Neuronal stem cell (in vitro differentiated cells): ENCODE measurements at places on chromosomes 6 and 20.

- H3K4me1 ChIP-seq = no peaks in the 10 kb centered on the region
- H3K27me3 ChIP-seq = no peaks in the 10 kb centered on the region
- H3K27ac ChIP-seq = no peak overlapping the region
- no peak for DNase-seq
These were observed 90.8 kb downstream of the ZNF217 start for GRCh38 chr20:53502820-53503219.

DNA sequence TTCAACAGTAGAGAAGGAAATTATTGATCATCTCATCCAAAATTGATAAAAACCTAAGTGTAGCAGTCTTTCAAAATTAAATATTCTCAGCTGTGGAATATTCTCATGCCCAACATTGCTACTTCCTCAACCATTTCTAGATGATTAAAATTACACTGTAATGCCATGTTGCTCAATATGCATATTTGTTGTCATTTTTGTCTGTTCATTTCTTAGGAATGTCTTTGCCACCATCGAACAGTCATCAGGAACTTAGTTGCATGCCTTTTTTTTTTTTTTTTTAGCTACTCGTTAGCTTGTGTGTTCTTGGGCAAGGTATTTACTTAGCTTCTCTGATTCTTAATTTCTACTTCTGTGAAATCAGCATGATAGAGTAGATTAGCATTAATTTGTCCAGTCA, 188.6 kb downstream of the DTNBP1 start:
- H3K36me3 ChIP-seq = peaks cover 81% of the 10 kb centered on the region
- H3K4me1 ChIP-seq = peaks cover 3% of the 10 kb centered on the region
- no peak for DNase-seq
- H3K27me3 ChIP-seq = no peaks in the 10 kb centered on the region
- no peak overlapping the region for H3K4me3 ChIP-seq

- no peak overlapping the region for H3K4me3 ChIP-seq
- no peak overlapping the region for H3K27ac ChIP-seq
- no peak for DNase-seq
These were observed 67.6 kb downstream of the B4GALT5 start for GRCh38 chr20:49646126-49646525.

DNA sequence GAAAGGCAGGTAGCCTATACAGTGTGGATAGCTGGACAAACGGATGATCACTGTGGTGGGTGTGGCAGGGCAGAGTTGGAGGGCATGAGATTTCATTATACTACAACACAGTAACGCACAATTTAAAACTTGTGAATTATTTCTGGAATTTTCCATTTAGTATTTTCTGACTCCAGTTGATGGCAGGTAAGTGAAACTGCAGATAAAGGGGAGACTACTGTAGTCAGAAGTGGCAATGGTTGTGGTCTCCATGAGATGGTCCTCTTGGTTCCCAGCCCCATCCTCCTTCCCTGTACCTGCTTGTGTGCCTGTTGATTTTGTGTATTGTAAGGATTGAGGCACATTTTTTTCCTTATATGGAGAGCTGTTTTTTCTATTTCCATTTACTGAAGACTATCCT, 22.5 kb upstream of the SCAF8 start:
- H3K27me3 ChIP-seq = no peaks in the 10 kb centered on the region
- no peaks in the 10 kb centered on the region for H3K4me1 ChIP-seq

DNA sequence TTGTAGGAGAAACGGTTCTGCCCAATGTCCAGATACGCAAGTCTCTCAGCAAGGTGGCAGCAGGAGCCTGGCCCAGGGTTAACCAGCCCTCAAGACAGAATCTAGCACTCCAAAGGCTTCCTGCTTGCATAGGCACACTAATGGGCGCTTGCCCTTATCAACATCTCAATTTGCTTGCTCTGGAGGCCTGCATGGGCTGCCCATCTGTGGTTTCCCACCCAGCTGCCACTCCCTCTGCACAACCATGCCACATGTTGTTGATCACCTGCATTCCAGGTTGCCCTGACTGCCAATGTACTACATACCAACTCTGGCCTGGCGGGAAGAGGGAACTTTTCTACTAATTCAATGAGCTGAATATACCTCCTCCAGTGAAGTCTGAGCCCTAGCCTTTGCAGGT, 74.6 kb downstream of the ATG5 start:
- no peaks in the 10 kb centered on the region for H3K4me1 ChIP-seq
- H3K27me3 ChIP-seq = no peaks in the 10 kb centered on the region
- no peak for DNase-seq
- no peak overlapping the region for H3K4me3 ChIP-seq
- peaks cover 17% of the 10 kb centered on the region for H3K36me3 ChIP-seq

DNA sequence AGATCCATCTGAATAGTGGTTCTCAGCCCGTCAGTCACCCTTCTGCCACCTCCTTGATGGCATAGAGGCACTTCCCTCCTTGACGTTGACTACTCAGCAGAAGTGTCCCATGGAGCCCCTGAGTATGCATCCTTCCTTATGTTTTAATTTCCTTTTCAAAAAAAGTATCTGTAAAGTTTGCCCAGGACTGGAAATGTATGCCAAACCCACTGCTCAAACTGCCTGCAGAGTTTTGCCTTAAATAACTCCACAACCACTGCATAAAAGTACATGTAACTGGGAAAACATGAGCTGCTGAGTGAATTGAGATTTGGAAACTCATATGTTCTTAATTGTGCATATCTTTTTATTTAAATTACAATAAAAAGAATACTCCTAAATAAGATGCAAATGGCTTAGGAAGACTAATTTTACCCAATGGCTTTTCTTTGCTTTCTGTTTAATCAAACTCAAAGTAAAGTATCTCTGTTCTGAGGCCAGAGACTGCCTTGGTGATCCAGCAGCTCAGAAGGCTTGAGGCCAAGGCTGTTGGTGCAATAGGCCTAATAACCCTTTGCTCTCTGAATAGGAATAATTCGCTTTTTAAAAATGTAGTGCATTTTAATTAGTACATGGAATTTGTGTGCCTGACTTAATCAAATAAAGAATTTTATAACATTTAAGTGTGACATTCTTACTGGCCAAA, 90.4 kb downstream of the FNDC1 start:
- H3K27me3 ChIP-seq = no peaks in the 10 kb centered on the region
- H3K36me3 ChIP-seq = no peaks in the 10 kb centered on the region
- no peak overlapping the region for H3K27ac ChIP-seq
- H3K4me1 ChIP-seq = no peaks in the 10 kb centered on the region

DNA sequence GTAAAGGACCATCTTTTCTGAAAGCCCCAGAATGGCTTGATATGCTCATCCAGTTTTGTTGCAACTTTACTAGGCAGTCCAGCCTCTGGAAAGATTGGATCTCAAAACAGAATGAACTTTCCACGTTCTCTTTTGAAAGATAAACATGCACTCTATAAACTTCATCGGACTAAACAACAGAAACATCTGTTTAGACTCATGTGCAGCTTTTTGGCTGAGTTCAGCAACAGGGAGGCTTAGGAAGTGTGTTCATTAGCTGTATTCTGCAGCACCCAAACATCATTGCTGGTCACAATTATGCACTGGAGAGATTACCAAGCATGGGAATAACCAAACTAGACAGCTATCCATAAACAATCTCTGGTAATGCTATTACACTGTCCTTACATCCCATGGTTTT, 180.5 kb downstream of the TENT5A start:
- no peaks in the 10 kb centered on the region for H3K36me3 ChIP-seq
- no peak overlapping the region for H3K4me3 ChIP-seq
- DNase-seq = no peak
- no peak overlapping the region for H3K27ac ChIP-seq
- H3K27me3 ChIP-seq = no peaks in the 10 kb centered on the region
- H3K4me1 ChIP-seq = no peaks in the 10 kb centered on the region
